ENCODE measurements at places on chromosomes 16 and 17. TPM values are rescaled to one million over a fixed set of nuclear protein-coding genes. Genes with fewer than 3 reads are reported as not detected.
A peak's percentile ranks its signal among the peaks of the same experiment; 100 is the strongest.

The UNKL gene
- polyA plus RNA-seq, result 16.3 TPM

The TMEM235 gene
- polyA plus RNA-seq, result not detected

- peak overlapping the region; percentile 59 for H3K27ac ChIP-seq
- H3K36me3 ChIP-seq, result peaks cover 14% of the 10 kb centered on the region
- peaks cover 10% of the 10 kb centered on the region for H3K4me1 ChIP-seq
- no peak overlapping the region for H3K4me3 ChIP-seq
- DNase-seq, result peak; percentile 67
Measured at GRCh38 chr16:11121914-11122692, 133.9 kb downstream of the SOCS1 start.

GRCh38 chr16:12398029-12398682 lies 405.5 kb downstream of the CPPED1 start:
- no peak overlapping the region for H3K4me3 ChIP-seq
- H3K4me1 ChIP-seq, result no peaks in the 10 kb centered on the region
- H3K27me3 ChIP-seq, result no peaks in the 10 kb centered on the region
- H3K27ac ChIP-seq, result no peak overlapping the region
- DNase-seq, result no peak
- H3K36me3 ChIP-seq, result no peaks in the 10 kb centered on the region

DNA sequence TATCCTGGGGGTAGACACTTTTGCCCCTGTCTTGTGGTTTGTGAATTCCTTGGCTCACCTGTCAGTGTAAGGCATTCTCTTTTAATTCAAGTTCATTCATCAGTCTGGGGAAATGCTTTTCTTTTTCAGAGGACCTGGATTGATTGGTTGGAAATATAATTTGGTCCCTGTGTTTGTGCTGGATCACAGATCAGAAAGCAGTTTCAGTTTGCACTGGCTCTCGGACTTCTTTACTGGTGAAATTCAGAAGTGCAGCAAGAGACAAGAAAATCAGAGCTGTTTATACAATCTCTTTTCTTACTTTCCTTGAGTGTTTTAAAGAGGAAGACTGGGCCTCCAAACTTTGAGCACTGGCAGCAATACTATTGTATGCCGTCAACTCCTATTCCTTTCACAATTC lies 161.8 kb upstream of the KCNJ16 start:
- no peak overlapping the region for H3K4me3 ChIP-seq
- peaks cover 2% of the 10 kb centered on the region for H3K4me1 ChIP-seq
- no peak overlapping the region for H3K27ac ChIP-seq
- no peak for DNase-seq
- H3K36me3 ChIP-seq, result no peaks in the 10 kb centered on the region
- H3K27me3 ChIP-seq, result no peaks in the 10 kb centered on the region

GRCh38 chr17:48910370-48910769 lies 2.2 kb downstream of the UBE2Z start:
- H3K27me3 ChIP-seq, result no peaks in the 10 kb centered on the region
- peaks cover 31% of the 10 kb centered on the region for H3K4me1 ChIP-seq
- no peak for DNase-seq
- peaks cover 40% of the 10 kb centered on the region for H3K36me3 ChIP-seq
- H3K27ac ChIP-seq, result no peak overlapping the region
- H3K4me3 ChIP-seq, result peak overlapping the region; percentile 63

DNA sequence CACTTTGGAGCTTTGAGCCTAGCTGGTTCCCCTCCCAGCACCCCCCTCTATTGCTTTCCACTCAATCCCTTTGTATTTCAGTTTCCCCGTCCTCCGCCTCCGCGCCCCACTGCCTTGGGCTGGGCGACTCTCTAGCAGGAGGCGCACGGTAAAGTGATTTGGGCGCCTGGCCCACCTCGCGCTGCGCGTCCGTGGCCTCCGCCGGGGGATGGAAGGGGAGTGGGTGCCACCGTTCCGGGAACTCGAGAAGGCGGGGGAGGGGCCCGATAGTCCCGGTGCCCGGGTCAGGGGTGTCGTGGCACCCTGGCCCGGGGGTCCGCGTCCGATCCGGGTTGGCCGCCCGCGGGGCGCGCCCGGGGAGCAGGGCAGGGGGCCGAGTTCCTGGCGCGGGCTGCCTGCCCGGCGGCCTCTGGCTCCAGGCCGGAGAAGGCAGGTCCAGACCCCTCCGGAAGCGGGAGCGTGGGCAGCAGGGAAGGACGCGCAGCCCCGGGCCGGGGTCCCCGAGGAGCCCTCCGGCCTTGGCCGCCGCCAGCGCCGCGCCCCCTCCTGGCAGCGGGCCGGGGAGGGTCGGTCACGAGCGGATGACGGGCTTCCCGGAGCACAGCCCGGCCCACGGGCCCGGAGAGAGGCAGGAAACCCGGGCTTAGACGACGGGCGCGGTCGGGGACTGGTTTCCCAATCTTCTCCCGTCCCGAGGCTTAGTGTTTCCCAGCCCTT lies 15.8 kb downstream of the MEOX1 start:
- H3K27me3 ChIP-seq, result no peaks in the 10 kb centered on the region
- peaks cover 2% of the 10 kb centered on the region for H3K4me1 ChIP-seq
- no peaks in the 10 kb centered on the region for H3K36me3 ChIP-seq
- peak; percentile 84 for DNase-seq
- no peak overlapping the region for H3K27ac ChIP-seq

- H3K36me3 ChIP-seq, result no peaks in the 10 kb centered on the region
- peak; percentile 34 for DNase-seq
- H3K27ac ChIP-seq, result no peak overlapping the region
- H3K4me1 ChIP-seq, result peaks cover 13% of the 10 kb centered on the region
- no peak overlapping the region for H3K4me3 ChIP-seq
Measured at GRCh38 chr16:9256196-9256595, 164.8 kb downstream of the HAPSTR1 start.

GRCh38 chr17:21165922-21166594 lies 39.3 kb downstream of the DHRS7B start:
- H3K4me3 ChIP-seq, result no peak overlapping the region
- H3K4me1 ChIP-seq, result peaks cover 3% of the 10 kb centered on the region
- no peak overlapping the region for H3K27ac ChIP-seq
- DNase-seq, result no peak

- no peak overlapping the region for H3K4me3 ChIP-seq
- no peaks in the 10 kb centered on the region for H3K27me3 ChIP-seq
- DNase-seq, result no peak
- H3K27ac ChIP-seq, result no peak overlapping the region
- no peaks in the 10 kb centered on the region for H3K36me3 ChIP-seq
- no peaks in the 10 kb centered on the region for H3K4me1 ChIP-seq
Measured at GRCh38 chr16:75754141-75754540, 27.9 kb upstream of the CPHXL start.

GRCh38 chr17:72514891-72515290 lies 394.1 kb downstream of the SOX9 start:
- H3K36me3 ChIP-seq, result no peaks in the 10 kb centered on the region
- no peak overlapping the region for H3K4me3 ChIP-seq
- peaks cover 9% of the 10 kb centered on the region for H3K4me1 ChIP-seq
- DNase-seq, result no peak

DNA sequence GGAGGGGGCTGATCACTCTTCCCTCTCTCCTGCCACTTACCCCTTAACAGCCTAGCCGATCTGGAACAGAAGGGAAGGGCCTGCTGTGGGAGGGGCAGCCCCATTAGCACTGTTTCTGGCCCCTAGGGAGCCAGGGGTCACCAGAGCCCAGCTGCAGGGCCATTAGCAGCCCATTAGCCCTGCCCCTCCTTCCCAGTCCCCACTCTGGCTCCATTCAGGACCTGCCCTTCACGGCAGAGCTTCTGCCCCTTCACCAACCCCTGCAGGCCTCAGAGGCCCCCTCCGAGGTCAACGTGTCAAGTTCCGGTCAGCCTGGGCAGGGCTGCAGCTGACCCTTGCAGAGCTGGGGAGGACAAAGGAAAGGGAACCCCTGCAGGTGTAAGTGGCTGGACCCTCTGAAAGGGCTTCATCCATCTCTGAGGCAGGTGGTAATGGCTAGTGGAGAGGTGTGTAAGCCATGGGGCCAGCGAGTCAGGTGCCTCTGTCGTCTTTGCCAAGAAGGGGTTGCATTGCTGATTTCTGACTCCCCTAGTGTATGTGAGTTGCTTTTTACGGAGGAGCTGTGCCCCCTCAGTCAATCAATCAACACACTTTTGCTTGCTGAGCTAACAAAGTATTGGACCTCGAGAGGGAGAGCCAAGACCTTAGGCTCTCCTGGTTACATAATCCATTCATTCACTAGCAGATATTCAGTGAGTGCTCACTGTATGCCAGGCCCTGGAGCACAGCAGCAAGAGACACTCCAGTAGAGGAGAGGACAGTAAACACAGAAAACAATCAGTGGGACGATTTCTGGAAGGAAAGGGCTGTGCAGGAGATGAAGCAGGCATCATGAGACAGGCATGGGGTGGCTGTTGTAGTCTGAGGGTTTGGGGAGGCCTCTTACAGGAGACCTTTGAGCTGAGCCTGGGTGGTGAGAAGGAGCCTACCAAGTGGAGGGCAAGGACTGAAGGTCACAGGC lies 18.2 kb upstream of the KCNJ12 start:
- H3K27ac ChIP-seq, result no peak overlapping the region
- H3K36me3 ChIP-seq, result no peaks in the 10 kb centered on the region
- no peak for DNase-seq
- no peak overlapping the region for H3K4me3 ChIP-seq
- H3K4me1 ChIP-seq, result peaks cover 23% of the 10 kb centered on the region
- no peaks in the 10 kb centered on the region for H3K27me3 ChIP-seq

DNA sequence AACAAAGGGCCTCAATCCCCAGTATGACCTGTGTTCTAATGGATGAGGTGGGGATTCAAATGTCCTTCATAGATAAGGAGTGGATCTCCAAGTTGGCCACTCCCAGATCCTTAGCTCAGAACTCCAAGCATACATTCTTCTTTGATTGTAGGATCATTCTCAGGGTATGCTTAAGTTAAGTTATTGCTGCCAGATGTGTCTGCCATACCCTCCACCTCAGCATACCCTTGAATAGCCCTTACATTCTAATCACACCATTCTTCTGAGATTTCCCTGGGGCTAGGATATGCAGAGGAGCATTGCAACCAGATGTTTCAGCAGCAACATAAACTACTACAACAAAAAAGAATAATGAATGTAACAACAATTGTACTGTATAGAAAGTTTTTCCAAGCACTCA lies 1.6 kb upstream of the KRTAP2-4 start:
- H3K36me3 ChIP-seq, result no peaks in the 10 kb centered on the region
- no peak for DNase-seq
- H3K4me3 ChIP-seq, result no peak overlapping the region
- H3K27me3 ChIP-seq, result no peaks in the 10 kb centered on the region
- H3K4me1 ChIP-seq, result no peaks in the 10 kb centered on the region

- H3K27ac ChIP-seq, result no peak overlapping the region
- H3K4me3 ChIP-seq, result no peak overlapping the region
- no peaks in the 10 kb centered on the region for H3K36me3 ChIP-seq
- H3K27me3 ChIP-seq, result no peaks in the 10 kb centered on the region
- no peak for DNase-seq
Measured at GRCh38 chr16:3858801-3859200, 21.7 kb downstream of the CREBBP start.

DNA sequence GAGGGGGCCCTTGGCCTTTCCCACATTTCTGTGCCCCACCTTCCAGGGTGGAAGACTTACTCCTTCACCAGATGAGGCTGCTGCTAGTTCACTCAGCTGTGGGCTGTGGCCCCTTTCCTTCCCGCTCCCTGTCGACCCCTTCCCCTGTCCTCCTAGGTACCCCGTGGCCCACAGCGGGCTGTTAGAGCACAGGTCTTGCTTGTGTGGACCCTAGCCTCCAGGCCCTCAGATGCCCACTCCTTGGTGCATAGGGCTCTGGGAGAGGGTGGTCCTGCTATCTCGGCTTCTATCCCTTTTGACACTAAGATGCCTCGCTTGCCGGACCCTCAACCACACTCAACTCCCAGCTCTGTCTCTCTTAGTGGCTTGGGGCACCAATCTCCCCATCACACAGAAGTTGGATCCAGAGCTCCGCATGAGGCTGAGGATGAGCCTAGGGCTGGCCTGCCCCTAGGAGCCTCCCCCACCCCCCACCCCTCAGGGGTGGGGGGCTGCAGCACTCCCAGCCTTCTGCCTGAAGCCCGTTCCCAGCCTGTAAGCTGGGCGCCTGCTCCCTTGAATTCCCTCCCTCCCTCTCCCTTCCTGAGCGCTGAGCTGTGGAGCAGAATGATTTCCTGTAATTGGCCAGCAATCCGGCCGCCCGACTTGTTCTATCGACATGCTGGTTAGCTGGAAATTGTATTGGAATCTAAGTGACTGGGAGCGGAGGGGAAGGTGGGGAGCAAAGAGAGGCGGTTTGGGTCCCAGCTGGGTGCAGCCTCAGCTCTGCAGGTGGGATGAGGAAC lies 30.9 kb downstream of the DCAKD start:
- peaks cover 34% of the 10 kb centered on the region for H3K4me1 ChIP-seq
- DNase-seq, result no peak
- no peaks in the 10 kb centered on the region for H3K36me3 ChIP-seq
- no peak overlapping the region for H3K4me3 ChIP-seq

GRCh38 chr16:66874079-66874775 lies 6.1 kb upstream of the PDP2 start:
- H3K4me3 ChIP-seq, result no peak overlapping the region
- no peaks in the 10 kb centered on the region for H3K27me3 ChIP-seq
- H3K36me3 ChIP-seq, result no peaks in the 10 kb centered on the region
- no peak for DNase-seq

DNA sequence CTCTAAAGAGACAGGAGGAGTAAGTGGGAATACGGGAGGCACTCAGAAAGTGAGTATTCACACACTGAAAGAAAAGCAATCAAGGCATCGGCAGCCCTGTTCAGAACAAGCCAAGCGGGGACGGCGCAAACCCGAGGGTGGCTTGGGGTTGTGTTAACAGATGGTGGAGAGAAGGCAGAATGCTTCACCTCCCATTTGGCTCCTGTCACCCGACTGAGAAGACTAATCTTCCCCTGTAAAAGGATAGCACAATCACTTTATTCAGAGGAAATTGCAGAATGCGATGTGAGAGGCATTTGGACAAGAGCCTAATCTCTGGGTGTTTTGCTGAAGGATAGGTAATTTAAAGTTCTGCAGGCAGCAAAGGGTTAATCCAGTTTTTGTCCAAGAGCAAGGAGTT lies 119.3 kb upstream of the WSCD1 start:
- no peaks in the 10 kb centered on the region for H3K36me3 ChIP-seq
- H3K4me3 ChIP-seq, result no peak overlapping the region
- H3K27me3 ChIP-seq, result no peaks in the 10 kb centered on the region
- no peaks in the 10 kb centered on the region for H3K4me1 ChIP-seq

GRCh38 chr17:45146890-45147580 lies 1.2 kb upstream of the HEXIM1 start:
- H3K4me3 ChIP-seq, result peak overlapping the region; percentile 63
- peaks cover 17% of the 10 kb centered on the region for H3K4me1 ChIP-seq
- peak overlapping the region; percentile 100 for H3K27ac ChIP-seq
- DNase-seq, result peak; percentile 86

DNA sequence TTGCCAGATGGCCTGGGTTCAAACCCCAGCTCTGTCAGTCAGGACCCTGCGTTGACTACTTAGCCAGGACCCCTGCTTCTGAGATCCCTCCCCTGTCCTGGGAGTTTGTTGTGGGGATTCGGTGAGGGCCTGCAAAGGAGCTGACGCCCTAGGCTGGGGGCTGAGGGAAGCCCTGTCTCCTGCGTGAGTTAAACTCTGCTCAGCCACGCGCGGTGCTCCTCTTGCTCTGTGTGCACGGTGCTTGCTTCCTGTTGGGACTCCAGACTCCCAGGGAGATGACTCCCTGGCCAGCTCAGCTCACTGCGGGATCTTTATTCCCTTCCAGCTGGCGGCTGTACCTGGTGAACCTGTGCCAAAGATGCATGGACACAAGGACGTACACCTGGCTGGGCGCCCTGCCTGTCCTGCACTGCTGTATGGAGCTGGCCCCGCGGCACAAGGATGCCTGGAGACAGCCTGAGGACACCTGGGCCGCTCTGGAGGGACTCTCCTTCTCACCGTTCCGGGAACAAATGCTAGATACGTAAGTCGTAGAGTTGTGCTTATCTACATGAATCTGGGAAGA lies 37.4 kb downstream of the RNF213 start:
- no peak overlapping the region for H3K4me3 ChIP-seq
- no peak overlapping the region for H3K27ac ChIP-seq
- no peaks in the 10 kb centered on the region for H3K4me1 ChIP-seq
- peaks cover 87% of the 10 kb centered on the region for H3K36me3 ChIP-seq

Measured in SK-N-SH (cell line).